ENCODE measurements at places on chromosomes 5 and 9.

- DNase-seq = no peak
These were observed 51.0 kb upstream of the IL17B start for GRCh38 chr5:149429839-149430721.

GRCh38 chr5:154176181-154176580 is 14.4 kb upstream of the GALNT10 start:
- DNase-seq = no peak

DNA sequence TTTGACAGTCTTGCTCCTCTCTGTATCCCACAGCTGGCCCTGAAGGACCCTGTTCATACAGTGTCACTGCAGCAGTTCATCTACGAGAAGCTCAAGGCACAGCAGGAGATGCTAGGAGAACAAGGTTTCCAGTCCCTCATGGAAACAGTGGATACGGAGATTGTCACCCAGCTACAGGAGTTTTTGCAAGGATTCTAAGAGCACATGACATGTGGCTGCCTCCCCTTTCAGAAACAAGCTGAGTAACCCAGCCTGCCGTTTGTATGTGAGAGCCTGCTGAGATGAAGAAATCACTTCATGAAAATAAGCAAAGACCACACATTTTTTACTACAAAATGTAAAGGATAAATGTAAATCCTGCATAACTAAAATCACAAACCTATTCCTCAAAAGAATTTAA is 48.5 kb downstream of the LRRC70 start:
- DNase-seq = no peak

DNA sequence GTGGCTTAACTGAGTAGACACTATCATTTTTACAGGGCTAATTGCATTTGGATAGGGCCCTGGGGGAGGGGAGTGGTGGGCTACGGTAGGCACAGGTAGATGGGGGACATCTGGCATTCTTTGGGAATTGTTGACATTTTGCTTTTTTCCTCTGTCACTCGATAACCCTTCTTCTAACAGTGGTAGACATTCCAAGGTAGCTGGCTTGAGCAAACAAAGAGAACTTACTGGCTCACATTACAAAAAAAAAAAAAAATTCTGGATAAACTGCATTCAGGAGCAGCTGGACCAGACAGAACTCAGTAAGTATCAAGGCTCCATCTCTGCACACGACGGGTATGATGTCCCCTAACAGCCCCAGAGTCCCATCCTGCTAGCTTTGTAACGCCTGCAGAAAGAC is 585.2 kb downstream of the ZNF608 start:
- DNase-seq = no peak

DNA sequence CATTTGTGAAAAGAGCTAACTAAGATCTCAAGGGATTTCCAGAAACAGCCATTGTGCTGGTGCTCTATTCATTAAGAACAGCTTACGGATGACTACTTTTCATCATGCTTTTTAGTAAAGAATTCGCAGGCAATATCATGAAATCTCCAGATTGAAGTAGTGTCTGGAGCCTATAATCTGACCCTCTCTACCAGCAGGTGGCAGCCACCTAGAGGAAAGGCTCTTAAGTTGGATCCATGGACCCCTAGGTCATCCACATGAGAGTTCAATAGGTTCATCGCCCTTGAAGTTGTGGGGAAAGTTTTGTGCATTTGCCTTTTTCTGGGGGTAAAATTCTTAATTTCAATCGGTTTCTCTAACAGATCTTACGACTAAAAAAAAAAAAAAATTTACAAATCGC is 82.3 kb downstream of the SLC1A3 start:
- no peak for DNase-seq

DNA sequence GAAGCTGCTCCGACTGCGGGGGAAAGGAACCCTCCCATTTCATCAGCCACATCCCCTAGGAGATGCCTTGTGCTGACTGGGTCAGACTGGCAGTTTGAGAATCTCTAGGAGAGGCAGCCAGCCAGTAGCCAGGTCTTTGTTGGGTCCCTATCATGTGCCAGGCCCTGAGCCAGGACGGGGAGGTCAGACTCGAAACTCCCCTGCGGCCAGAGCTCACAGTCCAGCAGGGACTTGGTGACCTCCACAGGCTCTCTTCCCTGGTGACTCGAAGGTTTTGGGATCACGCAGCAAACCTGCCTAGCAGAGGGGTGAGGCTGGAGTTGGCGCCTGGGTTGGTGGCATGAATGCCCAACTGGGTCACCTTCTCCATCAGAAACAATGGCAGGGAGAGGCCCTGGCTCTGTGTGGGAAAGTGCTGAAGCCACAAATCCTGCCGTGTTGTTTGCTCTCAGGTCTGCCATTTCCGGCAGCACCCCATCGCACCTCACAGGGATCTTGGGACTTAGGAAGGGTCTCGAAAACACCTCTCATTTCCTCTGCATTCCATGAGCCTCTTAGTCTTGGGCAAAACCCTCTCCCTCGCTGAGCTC is 14.4 kb upstream of the ORM1 start:
- no peak for DNase-seq
